ENCODE measurements at places on chromosomes 4 and X.

- DNase-seq = no peak
These were observed 145.2 kb downstream of the PDHA2 start for GRCh38 chr4:95985051-95985450.

GRCh38 chr4:140037353-140038030 lies 116.5 kb downstream of the MAML3 start:
- DNase-seq = no peak

GRCh38 chr4:17165286-17165685 lies 266.8 kb upstream of the LDB2 start:
- no peak for DNase-seq

DNA sequence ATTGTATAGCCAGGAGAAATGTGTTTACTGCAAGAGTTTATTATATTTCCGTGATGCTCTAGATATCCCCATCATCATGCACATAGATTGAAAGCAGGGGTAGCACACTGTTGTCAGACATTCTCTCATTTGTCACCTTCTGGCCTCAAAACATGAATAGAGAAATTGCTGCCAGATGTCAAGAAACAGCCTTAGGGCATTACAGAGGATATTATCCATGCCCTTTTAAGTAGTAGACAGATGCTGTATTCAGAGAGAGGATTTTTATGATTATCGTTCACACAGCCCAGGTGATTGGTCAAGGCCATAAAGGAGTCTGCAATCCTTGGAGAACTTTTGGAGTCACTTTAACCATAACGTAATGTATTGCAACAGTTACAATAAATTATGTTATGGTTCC lies 1961.5 kb upstream of the TENM3 start:
- no peak for DNase-seq

- no peak for DNase-seq
These were observed 176.1 kb upstream of the HS3ST1 start for GRCh38 chr4:11604821-11605220.

DNA sequence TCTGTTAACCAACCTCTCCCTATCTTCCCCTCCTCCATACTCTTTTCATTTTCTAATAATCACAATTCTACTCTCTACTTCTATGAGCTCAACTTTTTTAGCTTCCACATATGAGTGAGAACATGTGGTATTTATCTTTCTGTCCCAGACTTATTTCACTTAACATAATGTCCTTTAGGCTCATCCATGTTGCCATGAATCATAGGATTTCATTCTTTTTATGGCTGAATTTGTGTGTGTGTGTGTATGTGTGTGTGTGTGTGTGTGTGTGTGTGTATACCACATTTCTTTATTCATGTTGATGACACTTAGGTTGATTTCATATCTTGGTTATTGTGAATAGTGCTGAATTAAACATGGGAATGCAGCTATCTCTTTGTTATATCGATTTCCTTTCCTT lies 37.4 kb downstream of the RUFY3 start:
- no peak for DNase-seq

All from naive thymus-derived CD8-positive, alpha-beta T cell (primary cell).